ENCODE measurements at places on chromosomes 5 and 9.

DNA sequence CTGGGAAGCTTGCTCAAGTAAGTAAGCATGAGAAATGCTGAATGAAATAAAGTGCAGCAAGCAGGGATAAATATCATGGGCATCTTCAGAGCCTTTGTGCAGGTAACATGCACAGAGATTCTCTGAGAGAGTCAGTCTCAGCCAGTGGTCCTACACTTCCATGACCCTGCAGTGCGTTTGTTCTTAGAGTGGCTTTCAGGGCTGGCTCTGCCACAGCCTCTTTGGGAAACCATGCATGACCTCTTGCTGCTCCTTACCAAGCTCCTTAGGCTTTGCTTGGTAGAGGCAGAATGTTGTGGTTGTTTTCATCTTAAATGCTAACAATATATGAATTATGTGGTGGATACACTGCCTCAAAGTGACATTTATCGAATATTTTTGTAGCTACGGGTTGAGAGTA is 5.4 kb downstream of the SYK start:
- DNase-seq, result no peak

DNA sequence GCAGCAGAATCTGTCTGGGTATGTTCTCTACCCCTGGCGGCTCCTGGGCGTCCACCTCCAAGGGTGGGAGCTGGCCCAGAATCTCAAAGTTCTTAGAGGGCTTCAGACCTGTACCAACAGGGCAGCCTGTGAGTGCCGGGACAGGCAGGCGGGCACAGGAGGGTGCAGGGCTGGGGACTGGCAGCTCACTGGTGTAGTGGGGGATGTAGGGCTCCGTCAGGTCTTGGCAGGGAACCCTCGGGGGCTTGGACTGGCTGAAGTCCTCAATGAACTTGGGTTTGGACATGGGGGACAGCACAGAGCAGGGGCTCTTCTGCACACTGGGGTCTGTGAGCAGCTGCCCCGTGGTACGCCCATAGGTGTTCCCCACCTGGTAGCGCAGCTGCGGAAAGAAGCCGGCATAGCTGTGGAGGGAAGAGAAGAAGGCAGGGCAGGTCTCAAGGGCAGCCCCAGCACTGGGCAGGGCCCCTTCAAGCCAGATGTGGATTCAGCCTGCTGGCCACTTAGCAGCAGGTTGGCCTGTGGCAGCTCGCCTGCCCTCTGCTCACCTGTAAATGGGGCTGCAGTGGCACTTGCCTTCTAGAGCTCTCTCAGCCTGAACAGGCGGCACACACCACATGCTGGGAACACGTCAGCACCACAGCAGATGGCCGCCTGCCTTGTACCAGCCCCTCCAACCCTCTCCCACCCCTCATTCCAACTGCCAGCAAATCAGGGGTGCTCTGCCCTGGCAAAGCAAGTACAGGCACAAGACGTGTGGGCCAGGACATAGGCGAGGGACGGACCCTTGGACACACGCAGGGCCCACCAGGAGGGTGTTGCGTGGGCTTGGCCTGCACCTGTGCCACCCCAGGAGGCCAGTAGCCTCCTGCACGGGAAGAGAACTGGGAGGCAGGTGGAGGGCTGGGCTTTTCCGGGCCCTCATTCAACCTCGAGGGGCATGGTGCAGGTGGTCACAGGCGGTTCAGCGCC is 4.6 kb downstream of the TUBB4B start:
- DNase-seq, result no peak

GRCh38 chr5:43203373-43203772 is 11.3 kb downstream of the NIM1K start:
- DNase-seq, result no peak

GRCh38 chr9:34547960-34548611 is 25.3 kb upstream of the ENHO start:
- DNase-seq, result peak; percentile 47

- peak; percentile 38 for DNase-seq
Measured at GRCh38 chr9:11103525-11103924, 490.7 kb upstream of the PTPRD start.

DNA sequence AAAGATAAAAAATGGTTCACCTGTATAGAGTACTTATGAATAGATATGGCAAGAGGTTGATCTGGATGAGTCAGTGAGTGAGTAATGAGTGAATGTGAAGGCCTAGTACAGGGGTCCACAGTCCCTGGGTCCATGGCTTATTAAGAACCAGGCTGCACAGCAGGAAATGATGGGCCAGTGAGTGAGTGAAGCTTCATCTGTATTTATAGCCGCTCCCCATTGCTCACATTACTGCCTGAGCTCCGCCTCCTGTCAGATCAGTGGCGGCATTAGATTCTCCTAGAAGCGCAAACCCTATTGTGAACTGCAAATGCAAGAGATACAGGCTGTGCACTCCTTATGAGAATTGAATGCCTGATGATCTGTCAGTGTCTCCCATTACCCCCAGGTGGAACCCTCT is 307.7 kb upstream of the ZNF608 start:
- DNase-seq, result no peak

GRCh38 chr5:113232667-113233066 is 202.1 kb downstream of the TSSK1B start:
- no peak for DNase-seq

GRCh38 chr5:103216697-103217096 is 41.9 kb upstream of the MACIR start:
- DNase-seq, result no peak

All from NCI-H1092 (cell line).